Fibroblast of skin of left biceps (primary cell): ENCODE measurements at places on chromosomes 16 and 17.

DNA sequence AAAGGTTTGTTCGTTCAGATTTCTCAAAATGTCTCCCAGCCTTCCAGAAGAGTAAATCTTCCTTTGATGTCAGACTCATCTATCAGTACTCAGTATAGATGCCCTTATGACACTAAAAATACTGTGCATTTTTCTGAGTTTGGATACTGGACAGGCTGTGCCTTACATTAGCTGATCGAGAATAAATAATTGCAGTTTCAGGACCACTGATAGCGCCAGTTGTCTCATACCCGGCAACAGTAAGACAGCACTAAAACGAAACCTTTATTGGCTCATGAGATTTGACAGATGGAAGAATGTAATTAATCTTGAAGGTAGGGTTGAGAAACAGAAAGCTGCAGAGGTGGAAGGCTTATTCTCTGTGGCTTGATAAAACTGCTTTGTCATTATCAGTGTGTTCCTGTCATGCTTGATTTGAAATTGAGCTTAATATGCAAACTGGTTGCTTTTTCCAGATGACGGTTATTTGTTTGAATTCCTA is 1.2 kb downstream of the ATP6V0A1 start:
- DNase-seq: no peak

DNA sequence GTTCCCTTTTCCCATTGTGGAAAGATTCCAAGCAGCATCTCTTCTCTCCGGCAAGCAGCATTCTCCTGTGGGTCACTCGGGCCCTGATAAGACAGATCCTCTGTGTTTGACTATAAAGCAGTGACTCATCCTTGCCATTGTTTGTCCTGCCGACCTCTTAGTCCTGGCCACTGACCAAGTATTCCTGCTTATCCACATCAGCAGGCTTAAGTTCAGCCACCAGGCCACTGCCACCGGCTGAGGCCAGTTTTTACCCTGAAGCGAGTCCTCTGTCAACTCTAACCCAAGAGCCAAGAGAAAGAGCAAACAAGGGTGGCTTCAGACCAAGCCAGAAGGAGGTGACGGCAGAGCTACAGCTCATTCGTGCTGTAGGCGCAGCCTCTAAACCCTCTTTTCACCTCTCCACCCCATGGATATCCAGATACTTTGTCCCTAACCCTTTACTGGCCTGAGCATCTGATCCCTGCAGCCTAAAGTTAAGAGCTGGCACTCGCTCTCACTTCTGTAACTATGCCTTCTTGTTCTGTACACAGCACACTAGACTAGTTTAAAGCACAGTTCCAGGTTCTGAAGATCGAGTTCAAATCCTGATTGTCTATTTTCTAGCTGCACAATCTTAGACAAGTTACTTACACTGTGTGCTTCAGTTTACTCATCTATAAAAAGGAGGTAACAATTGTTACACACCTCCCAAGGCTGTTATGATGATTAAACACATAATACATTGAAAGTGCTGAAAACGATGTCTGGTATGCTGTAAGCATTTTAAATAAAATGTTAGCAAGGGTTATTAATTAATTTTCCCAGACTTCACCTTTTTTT is 31.0 kb downstream of the SOX9 start:
- DNase-seq: no peak

DNA sequence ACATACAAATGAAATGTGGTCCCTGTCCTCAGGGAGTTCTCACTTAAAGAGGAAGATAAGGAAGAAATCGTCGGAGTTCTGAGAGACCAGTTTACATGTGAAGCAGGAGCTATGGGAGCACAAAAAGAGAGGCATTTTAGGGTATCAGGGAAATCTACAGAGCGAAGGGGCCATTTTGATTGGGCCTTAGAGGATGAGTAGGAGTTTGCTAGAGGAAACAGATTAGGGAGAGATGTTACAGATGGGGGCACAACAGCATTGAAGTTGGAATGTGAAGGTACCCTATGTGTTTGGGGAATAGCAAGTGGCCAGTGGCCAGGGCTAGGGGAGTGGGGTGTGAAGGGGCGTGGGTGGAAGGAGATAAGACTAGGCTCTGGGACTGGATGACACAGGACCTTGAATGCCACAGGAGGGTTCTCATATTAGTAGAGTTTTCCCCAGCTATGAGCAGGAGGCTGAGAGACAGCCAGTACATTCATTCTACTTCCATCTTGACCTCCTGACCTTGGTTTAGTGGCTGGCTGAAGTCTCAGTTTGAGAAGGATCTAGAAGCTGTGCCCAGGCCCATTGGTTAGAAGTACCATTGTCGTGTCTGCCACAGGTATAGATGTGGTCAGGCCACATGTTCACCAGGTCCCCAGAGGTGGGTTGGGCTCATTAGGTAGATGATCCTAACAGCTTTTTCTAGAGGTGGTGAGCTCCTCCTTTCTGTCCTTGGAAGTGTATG is 34.8 kb downstream of the CPNE2 start:
- no peak for DNase-seq

GRCh38 chr16:15487336-15488284 is 53.2 kb downstream of the BMERB1 start:
- no peak for DNase-seq

DNA sequence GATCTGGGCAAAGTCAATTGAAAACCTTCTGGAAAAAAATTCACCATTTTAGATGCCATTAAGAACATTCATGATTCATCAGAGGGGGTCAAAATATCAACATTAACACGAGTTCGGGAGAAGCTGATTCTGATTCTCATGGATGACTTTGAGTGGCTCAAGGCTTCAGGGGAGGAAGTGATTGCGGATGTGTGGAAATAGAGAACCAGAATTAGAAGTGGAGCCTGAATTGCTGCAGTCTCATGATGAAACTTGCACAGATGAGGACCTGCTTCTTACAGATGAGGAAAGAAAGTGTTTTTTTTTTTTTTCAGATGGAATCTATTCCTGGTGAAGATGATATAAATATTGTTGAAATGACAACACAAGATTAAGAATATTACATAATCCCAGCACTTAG is 12.9 kb downstream of the ITGAX start:
- DNase-seq: no peak

DNA sequence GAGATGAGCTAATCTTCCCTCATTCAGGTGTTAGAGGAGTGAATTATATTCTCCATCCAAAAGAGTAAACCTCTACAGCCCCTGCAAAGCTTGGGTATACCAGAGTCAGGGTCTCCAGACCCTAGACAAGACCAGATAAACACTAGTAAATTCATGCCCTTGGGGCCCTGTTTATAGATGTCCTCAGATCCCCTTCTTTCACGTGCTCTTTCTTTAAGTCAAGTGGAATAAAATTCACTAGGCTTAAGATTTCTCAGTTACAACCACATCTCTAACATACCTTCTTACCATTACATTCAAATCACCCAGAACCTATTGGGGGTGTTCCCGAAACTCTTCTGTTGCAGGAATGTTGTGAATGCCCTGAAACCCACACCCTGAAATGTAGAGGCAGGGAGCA is 2.2 kb upstream of the C17orf58 start:
- DNase-seq: no peak

GRCh38 chr17:40360091-40360490 is 4.4 kb downstream of the GJD3 start:
- no peak for DNase-seq

DNA sequence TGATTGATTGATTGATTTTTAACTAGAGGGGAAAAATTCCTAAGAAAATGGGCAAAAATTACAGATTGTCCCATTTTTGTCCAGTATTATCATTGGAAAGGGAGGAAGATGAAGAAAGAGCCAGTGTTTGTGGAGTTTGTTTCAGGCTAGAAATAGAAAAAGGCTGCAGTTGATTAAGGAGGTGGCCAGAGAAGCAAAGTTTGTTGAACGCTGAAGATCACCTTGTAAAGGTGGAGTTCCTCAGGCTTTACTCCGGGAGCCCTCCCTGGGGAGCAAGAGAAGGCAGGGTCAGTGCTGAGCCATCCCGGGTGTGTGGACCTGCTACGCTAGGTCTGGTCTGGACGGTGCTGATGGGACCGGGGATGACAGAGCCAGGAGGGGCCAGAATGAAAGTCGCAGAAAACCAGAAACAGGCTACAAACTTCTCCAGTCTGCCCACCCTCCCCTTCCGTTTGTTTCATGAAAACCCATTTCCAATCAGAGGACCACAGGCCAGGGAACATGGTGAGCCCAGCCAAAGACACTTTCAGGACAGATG is 222.6 kb upstream of the FOXF1 start:
- no peak for DNase-seq

GRCh38 chr17:35889818-35890773 is 9.9 kb upstream of the CCL5 start:
- peak; percentile 34 for DNase-seq

DNA sequence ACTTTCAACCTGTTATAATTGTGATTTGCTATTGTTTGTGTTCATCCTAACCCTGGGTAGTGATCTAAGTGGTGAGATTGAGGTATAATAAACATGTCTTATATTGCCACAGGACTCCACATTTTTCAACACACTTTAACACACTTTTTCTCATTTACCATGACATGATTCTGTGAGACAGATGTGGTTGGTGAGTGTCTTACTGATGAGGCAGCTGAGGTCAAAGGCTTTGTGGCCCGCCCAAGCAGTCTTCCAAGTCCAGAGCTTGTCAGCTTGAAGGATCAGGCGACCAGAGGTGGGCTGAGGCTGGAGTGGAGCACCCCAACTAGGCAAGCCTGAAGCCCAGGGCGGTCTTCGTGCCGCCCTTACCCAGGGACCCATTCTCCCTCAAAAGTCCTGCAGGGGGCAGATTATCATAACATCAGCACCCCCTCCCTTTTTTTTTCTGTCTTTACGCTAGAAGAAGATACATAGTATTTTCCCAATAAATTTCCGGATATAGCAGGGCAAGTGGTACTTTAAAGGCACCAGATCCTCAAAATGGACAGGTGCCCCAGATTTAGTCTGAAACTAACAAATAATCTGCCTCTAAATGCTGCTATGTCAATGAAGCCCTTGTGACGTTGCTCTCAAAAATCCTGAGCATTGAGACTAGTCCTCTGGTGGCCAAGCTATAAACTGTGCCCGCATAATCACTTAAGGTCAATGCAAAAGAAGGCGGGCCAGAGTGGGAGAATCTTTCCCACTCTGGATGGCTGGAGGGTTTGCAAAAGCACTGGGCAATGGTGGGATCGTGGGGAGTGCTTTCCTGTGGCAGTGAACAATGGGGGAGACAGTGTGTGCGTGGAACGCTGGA is 21.1 kb downstream of the KCTD19 start:
- DNase-seq: no peak

GRCh38 chr17:81192386-81193050 is 26.5 kb upstream of the AATK start:
- DNase-seq: no peak

DNA sequence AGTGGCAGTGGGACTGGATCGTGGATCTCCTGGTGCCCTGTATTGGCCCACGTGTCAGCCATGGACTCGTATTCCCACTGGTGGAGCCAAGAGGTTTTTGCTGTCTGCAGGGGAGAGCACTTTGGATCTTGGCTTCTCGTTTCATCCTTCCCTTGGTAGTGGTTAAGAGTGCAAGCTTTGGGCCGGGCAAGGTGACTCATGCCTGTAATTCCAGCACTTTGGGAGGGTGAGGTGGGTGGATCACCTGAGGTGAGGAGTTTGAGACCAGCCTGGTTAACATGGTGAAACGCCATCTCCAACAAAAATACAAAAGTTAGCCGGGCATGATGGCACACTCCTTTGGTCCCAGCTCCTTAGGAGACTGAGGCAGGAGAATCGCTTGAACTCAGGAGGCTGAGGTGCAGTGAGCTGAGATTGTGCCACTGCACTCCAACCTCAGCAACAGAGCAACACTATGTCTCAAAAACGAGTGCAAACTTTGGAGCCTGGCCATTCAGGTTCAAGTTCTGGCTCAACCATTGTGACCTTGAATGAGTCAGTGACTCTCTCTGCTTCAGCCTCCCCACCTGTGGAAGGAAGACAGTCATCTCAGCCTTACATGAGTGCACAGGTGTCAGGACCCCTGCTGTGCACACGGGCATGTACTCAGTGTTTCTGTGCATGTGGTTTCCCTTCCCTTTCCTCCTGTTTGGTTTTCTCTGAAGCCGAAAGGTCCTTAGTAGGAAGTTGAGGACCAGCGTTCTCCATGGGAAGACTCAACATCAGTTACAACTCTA is 57.4 kb downstream of the PLCG2 start:
- no peak for DNase-seq

- DNase-seq: peak; percentile 67
Measured at GRCh38 chr17:69501591-69502468, 87.3 kb downstream of the MAP2K6 start.

GRCh38 chr16:81831722-81832126 is 52.6 kb downstream of the PLCG2 start:
- peak; percentile 9 for DNase-seq

DNA sequence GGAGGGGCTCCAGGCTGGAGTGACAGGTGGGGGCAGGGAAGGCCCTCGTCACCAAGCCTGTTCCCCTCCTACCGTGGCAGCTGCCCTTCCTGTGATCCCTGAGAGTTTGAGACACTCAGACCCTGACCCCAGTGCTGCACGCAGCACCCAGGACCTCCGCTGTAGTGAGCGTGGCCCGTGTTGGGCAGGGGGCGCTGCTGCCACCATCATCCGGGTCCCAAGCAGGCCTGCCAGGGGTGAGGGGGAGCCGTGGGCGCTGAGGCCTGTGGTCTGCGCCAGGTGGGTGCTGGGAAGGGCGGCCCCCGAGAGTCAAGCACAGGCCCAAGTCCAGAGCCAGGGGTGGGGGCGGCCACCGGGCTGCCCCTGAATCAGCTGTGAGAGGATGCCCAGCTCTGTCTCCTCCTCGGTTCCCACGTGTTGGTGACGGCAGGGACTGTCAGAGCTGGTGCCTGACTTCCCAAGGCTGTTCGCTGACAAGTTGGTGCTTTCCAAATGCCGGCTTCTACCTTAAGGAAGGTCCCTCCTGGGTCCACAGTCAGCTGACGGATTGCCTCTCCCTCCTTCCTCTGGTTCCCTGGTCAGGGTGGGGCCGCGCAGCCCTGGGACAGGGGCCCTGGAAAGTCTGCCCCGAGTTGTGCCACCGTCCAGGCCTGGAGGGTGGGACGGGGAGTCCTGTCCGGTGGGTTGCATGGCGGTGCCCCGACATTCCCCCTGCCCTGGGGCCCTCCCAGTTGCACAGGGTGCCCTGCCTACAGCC is 31.1 kb downstream of the TPSG1 start:
- no peak for DNase-seq

- DNase-seq: no peak
Measured at GRCh38 chr16:49987381-49987780, 37.6 kb upstream of the CNEP1R1 start.

GRCh38 chr17:19978209-19978802 is 678 bp upstream of the AKAP10 start:
- no peak for DNase-seq
